ENCODE measurements at places on chromosomes 1 and 21. TPM values are rescaled to one million over a fixed set of nuclear protein-coding genes. Genes with fewer than 3 reads are reported as not detected.

DNA sequence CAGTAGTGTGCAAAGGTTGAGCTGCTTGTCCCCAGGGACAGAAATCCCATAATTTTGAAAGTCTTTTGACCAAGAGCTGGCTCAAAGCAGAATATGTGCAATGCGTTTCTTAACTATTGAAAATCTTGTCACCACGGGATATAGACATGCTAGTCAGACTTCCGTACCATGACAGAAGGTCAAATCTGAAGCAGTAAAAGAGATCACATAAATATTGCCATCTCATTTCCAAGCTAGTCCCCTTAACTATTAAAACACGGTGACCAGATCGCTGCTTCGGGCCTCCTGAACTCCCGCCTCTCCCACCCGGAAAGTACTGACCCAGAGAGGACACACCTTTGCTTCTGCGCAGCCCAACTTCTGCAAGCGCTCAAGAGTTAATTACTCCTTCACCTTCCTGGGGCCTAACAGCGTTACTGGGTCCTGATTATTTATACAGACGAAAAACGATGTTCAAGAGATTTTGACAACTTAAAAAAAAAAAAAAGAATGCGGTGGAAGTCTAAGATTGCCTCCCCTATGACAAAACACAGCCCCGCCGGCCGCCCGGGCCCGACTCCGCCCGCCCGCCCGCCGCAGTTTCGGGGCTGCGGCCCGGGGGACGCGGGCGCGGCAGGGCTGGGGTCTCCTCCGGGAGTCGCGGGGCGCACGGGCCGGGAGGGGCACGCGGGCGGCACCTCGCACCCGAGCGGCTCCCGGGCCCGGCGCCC, 692 bp downstream of the SORT1 start:
- peaks cover 2% of the 10 kb centered on the region for H3K36me3 ChIP-seq
- peaks cover 15% of the 10 kb centered on the region for H3K4me1 ChIP-seq

- no peaks in the 10 kb centered on the region for H3K27me3 ChIP-seq
- no peak overlapping the region for H3K4me3 ChIP-seq
- DNase-seq: peak; percentile 29
- no peak overlapping the region for H3K27ac ChIP-seq
- peaks cover 4% of the 10 kb centered on the region for H3K4me1 ChIP-seq
Observed at GRCh38 chr1:150012611-150013010, 2.1 kb upstream of the OTUD7B start.

LRRC7 gene
- polyA plus RNA-seq: 0.02 TPM

- H3K27me3 ChIP-seq: no peaks in the 10 kb centered on the region
- H3K4me3 ChIP-seq: no peak overlapping the region
- peak overlapping the region; percentile 95 for H3K27ac ChIP-seq
- H3K4me1 ChIP-seq: peaks cover 24% of the 10 kb centered on the region
- no peaks in the 10 kb centered on the region for H3K36me3 ChIP-seq
Observed at GRCh38 chr1:67749263-67749843, 64.4 kb downstream of the GADD45A start.

RAB3B gene
- 33.6 TPM for polyA plus RNA-seq

KPRP gene
- not detected for polyA plus RNA-seq

DNA sequence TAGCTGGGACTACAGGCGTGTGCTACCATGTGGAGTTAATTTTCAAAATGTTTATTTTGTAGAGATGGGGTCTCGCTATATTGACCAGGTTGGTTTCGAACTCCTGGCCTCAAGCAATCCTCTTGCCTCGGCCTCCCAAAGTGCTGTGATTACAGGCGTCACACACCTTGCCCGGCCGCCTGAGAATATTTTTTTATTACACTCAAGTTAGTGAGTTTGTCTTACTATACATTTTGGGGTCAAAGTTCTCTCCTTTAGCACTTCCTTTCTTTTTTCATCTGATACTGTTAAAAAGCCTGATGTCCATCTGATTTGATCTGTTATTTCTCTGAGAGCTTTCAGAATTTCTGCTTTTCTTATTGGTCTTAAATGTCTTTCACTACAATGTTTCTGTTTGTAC, 128.8 kb downstream of the KIAA0319L start:
- no peak overlapping the region for H3K4me3 ChIP-seq
- H3K27ac ChIP-seq: no peak overlapping the region
- no peak for DNase-seq

- DNase-seq: peak; percentile 39
- peaks cover 18% of the 10 kb centered on the region for H3K4me1 ChIP-seq
- H3K27ac ChIP-seq: no peak overlapping the region
- H3K27me3 ChIP-seq: no peaks in the 10 kb centered on the region
Observed at GRCh38 chr1:43565600-43566360, 35.1 kb downstream of the PTPRF start.

GRCh38 chr1:160669802-160670201, 23.0 kb upstream of the SLAMF1 start:
- no peaks in the 10 kb centered on the region for H3K27me3 ChIP-seq
- DNase-seq: no peak
- no peak overlapping the region for H3K4me3 ChIP-seq

GRCh38 chr1:90973897-90974798, 47.7 kb downstream of the ZNF644 start:
- no peak overlapping the region for H3K27ac ChIP-seq
- no peaks in the 10 kb centered on the region for H3K27me3 ChIP-seq
- H3K36me3 ChIP-seq: peaks cover 3% of the 10 kb centered on the region
- peak; percentile 61 for DNase-seq
- no peak overlapping the region for H3K4me3 ChIP-seq

DNA sequence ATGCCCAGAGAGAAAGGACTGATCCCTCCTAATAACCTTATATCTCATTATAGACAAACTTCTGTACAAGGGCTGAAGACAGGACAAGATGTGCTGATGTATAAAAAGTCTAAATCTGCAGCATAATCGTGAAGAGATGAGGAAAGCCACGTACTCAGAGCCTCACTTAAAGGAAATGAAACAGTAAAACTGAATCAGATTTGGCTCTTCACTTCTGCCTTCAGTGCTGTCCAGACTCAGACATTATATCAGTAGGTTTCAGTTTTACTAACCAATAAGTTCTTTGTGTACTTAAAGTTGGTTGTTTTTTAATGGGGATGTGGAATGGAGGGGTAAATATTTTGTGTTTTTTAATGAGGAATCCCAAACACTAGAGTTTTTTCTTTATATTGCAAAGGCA, 45.3 kb upstream of the RGS1 start:
- H3K36me3 ChIP-seq: no peaks in the 10 kb centered on the region
- no peaks in the 10 kb centered on the region for H3K27me3 ChIP-seq
- H3K4me3 ChIP-seq: no peak overlapping the region
- H3K27ac ChIP-seq: peak overlapping the region; percentile 35
- DNase-seq: peak; percentile 48

DNA sequence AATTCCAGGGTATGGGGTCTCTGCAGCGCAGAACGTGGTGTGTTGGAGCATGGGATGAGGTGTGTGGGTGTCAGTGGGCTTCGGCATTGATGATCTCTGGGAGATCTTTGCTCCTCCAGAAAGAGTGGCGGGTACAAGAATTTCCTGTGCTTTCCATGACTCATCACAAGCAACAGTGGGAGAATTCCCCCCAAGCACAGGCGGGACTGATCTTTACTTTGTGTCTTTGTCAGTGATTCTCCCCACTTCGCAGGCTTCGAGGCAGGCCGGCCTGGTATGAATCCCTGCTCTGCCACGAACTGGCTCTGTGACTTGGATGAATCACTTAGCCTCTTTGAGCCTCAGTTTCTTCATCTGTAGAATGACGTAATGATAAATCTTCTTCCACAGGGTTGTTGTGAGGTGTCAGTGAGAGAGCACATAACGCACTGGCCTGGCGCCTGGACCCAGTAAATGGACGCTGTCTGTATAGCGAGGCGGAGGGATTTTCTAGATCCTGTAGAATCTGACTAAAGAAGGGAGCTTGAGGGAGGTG, 2.0 kb downstream of the OPRD1 start:
- DNase-seq: no peak
- no peak overlapping the region for H3K27ac ChIP-seq
- H3K4me1 ChIP-seq: no peaks in the 10 kb centered on the region
- H3K27me3 ChIP-seq: peaks cover 89% of the 10 kb centered on the region

CENPS gene
- 12.3 TPM for polyA plus RNA-seq

DNA sequence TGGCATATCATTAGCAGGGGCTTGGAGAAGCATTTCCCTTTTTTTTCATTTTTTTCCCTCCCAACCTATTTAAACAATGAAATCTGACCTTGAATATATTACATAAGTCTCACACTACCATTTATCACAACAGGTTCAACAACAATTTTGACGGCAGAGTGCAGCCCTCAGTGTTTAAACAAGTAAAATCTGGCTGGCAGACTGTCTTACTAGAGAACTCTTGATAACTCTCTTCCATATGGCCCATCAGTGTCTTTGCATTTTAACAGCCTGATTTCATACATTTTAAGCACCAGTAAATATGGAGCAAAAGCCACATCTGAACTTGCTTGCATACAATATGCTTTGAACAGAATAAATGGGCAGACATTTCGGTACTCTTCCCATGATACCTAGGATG, 213.0 kb downstream of the KCTD3 start:
- DNase-seq: no peak
- no peaks in the 10 kb centered on the region for H3K36me3 ChIP-seq
- peaks cover 3% of the 10 kb centered on the region for H3K4me1 ChIP-seq
- no peak overlapping the region for H3K27ac ChIP-seq
- H3K27me3 ChIP-seq: no peaks in the 10 kb centered on the region

GRCh38 chr1:167291539-167292185, 71.0 kb downstream of the POU2F1 start:
- DNase-seq: peak; percentile 38
- H3K27me3 ChIP-seq: no peaks in the 10 kb centered on the region
- H3K36me3 ChIP-seq: no peaks in the 10 kb centered on the region
- H3K27ac ChIP-seq: no peak overlapping the region
- H3K4me3 ChIP-seq: no peak overlapping the region

DNA sequence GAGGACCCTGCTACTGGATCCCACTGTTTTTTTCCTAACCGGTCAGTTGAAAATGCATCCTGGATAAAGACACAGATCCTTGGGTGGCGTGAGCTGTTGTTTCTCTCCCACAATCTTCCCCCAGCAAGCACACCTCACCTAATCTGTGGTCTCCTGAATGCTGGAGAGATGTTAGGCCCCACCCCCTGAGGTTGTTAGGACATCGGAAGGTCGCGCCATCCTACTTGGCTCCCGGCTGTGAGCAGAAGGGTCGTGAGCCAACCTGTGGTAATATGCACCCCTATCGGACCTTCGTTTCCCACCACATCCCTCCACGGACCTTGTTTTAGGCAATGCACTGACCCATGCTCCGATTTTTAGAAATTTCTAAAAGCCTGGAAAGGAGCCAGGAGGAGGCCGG, 89.9 kb upstream of the IPO9 start:
- peak overlapping the region; percentile 3 for H3K27ac ChIP-seq
- H3K27me3 ChIP-seq: no peaks in the 10 kb centered on the region
- no peak overlapping the region for H3K4me3 ChIP-seq
- DNase-seq: no peak
- peaks cover 4% of the 10 kb centered on the region for H3K36me3 ChIP-seq

ZNF648 gene
- polyA plus RNA-seq: not detected

All from IMR-90 (cell line).